ENCODE measurements at places on chromosomes 1 and 21.

DNA sequence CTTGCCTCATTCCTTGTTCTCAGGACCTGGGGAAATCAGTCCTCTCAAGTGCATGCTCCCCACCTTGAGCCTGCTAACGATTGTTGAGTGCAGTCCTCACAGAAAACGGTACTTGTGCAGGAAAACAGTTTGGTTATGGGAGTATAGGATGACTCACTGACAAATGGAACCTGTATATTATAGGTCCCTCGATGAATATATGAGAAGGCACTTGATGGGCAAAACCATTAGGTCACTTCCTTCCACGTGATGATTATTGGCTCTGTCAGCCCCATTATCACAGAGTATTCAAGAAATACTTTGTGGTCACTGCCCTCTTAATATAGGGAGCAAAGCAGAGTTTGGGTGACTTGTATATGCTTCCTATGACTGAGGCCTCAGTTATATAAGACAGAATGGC is 6.2 kb downstream of the CCDC17 start:
- DNase-seq: no peak

GRCh38 chr1:12327566-12327965 is 97.7 kb downstream of the VPS13D start:
- DNase-seq: no peak

DNA sequence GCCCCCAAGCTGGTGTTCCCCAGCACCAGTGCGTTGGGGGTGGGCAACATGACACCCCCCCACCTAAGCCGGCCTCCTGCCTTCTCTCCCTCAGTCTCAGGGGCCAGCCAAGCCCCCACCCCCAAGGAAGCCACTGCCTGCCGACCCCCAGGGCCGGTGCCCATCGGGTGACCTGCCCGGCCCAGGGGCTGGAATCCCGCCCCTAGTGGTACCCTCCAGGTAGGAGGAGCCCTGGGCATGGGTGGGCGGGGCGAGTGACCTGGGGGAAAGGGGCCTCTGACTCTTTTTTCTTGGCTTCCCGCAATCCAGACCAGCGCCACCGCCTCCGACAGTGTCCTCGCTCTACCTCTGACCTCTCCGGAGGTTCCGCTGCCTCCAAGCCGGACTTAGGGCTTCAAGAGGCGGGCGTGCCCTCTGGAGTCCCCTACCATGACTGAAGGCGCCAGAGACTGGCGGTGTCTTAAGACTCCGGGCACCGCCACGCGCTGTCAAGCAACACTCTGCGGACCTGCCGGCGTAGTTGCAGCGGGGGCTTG is 1.3 kb upstream of the EFNA4 start:
- no peak for DNase-seq

- DNase-seq: no peak
Observed at GRCh38 chr21:31041295-31042079, 3.2 kb upstream of the KRTAP19-8 start.

GRCh38 chr1:100671601-100672000 is 47.9 kb upstream of the VCAM1 start:
- no peak for DNase-seq

DNA sequence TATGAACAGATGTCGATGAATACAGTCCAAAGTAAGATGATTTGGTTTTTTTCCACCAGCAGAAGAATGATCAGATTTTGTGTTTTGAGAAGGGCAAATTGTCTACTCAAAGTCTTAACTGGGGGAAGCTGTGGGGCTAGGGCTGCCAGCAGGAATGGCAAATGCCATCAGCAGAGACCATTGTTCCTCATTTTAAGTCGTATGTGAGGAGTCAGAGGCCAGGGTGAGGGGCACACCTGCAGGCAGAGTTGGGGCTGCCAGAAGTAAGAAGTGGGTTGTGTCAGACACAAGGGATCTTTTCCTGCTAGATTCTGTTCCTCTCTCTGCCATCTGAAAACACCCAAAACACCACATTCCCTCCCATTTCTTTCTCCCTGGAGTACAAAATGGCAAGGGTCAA is 8.7 kb downstream of the PARK7 start:
- DNase-seq: no peak

DNA sequence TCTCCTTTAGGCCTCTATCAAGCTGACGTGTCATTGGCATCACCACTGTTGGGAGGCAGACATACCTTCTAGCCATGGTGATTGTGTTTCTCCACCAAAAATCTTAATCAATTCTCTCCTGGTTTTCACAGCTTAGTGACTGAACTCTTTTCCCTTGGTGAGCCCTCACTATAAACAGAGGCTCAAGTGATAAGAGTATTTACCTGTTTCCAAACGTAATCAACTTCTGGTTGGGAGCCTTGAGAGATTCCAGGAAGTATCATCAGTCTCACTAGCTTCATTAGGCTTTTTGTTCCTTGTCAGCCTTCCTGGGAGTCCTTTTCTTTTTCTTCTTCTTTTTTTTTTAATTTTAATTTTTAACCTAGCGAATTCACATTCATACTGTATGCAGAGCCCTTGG is 33.8 kb upstream of the KCNQ4 start:
- no peak for DNase-seq

GRCh38 chr1:54950369-54951163 is 29.9 kb upstream of the TMEM61 start:
- peak; percentile 52 for DNase-seq

DNA sequence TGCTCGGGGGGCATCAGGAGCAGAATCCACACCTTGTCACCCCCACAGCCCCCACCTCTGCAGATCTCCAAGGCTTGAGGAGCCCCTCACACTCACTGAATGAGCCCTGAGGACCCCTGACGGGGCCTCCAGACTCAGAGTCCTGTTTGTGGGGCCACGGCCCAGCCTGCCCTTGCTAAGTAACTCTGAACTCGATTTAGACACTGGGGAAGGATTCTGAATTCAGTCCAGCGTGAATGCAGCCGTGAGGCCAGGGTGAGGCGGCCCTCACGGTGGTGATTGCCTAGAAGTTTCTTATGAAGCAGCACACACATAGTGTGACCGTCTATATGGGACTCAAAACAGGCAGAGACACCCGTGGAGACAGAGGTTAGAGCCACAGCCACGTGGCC is 58.9 kb upstream of the ADARB1 start:
- DNase-seq: no peak

- DNase-seq: peak; percentile 55
Observed at GRCh38 chr1:174157157-174157806, 2.0 kb upstream of the RABGAP1L start.

GRCh38 chr21:40049031-40049930 is 182.0 kb downstream of the PCP4 start:
- no peak for DNase-seq

DNA sequence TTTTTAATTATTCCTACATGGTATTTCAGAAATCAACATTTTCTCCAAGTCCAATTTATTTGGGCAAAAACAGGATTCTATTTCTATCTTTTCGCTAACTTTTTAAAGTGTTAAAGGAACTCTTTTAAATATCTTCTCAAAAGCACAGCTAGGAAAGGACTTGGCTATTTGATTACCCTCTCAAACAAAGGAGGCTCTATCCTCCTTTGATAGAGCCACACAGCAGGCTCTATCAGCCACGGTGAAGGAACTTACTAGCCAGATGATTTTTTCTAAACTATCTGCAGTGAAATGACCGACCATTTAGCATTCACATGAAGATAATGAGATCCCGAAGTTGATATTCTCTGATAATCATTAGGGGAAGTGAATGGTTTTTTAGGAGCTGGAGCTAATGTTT is 9.1 kb downstream of the ANGPTL7 start:
- no peak for DNase-seq

DNA sequence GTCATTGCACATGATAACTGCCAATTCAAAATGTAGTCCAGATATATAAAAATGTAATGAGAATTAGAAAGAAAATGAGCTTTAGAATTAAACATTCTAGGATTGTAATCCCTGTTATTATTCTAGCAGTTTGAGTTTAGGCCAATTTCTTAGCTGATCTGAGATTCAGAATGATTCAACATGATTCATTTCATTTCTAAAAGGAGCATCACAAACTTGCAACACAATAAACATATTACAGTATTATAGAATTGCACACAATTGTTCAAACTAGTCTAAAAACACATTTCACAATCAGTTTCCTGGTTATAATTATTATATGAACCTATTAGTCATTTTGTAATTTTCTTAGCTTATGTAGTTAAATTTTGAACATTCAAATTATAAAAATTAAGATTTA is 43.3 kb upstream of the TSHB start:
- DNase-seq: no peak

GRCh38 chr1:56639211-56639610 is 5.9 kb upstream of the PRKAA2 start:
- no peak for DNase-seq

GRCh38 chr21:39153373-39153772 is 29.9 kb downstream of the PSMG1 start:
- no peak for DNase-seq

DNA sequence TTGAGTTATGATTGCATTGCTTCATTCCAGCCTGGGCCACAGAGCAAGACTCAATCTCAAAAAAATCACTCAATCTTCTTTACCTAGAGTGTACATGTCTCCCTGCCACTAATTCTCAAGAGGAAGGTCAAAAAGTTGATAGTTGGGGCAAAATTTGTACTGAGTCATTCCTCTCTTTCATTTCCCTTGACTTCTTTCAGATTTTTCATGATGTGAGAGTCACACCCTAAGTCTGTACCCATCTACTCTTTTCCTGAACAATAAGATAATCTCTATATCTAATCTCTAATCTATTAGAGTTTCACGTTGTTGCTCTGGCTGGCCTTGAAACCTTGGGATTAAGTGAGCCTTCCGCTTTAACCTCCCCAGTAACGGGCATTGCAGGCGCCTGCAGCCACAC is 1.1 kb upstream of the BRDT start:
- DNase-seq: peak; percentile 31

GRCh38 chr1:81731989-81732388 is 68.7 kb upstream of the ADGRL2 start:
- DNase-seq: no peak

- DNase-seq: peak; percentile 28
Observed at GRCh38 chr1:150362721-150363425, 1.1 kb upstream of the RPRD2 start.

DNA sequence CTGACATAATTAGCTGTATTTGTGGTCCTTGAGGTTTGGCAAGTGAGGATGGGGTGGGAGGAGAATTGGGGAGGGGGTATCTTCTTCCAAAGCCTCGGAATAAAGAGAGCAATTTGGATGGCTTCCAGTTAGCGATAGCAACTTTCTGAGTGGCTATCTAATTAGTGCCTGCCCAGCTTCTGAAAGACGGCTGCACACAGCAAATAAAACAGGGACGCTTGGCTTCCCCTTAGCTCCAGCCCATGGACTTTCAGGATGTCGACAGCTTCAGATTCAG is 31.1 kb downstream of the KLHDC7A start:
- no peak for DNase-seq

DNA sequence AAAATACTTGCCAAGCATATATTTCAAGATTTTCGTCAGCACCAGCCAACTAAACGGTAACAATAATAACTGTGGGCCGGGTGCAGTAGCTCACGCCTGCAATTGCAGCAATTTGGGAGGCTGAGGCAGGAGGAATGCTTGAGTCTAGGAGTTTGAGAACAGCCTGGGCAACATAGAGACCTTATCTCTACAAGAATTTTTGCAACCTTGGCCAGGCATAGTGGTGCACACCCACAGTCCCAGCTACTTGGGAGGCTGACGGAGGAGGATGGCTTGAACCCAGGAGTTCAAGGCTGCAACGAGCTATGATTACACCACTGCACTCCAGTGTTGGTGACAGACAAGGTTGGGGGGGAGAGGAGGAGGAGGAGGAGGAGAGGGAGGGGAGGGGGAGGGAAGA is 145.0 kb upstream of the TIAM1 start:
- DNase-seq: no peak

- no peak for DNase-seq
Observed at GRCh38 chr1:34696981-34697380, 57.9 kb upstream of the GJB5 start.

GRCh38 chr1:218488986-218489385 is 143.8 kb downstream of the TGFB2 start:
- DNase-seq: no peak

GRCh38 chr1:88736633-88737248 is 52.7 kb downstream of the PKN2 start:
- peak; percentile 6 for DNase-seq

- DNase-seq: no peak
Observed at GRCh38 chr1:13892198-13892597, 192.2 kb downstream of the PRDM2 start.

DNA sequence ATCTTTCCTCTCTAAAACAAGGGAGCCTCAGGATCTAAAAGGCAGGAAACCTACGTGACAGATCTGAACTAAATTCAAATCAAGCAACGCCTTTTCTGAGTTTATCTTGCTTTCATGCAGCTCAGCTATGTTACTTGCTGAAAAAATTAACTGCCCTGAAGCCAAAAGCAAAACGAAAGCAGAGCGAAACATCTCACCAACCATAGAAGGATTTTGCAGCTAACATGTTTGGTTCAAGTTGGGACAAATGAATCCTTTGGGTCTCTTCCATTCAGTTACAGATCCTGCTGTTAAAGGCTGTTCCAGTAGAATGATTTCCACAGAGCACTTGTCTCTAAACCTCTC is 482 bp downstream of the SLC2A5 start:
- no peak for DNase-seq

- DNase-seq: no peak
Observed at GRCh38 chr21:33824156-33824941, 91.3 kb downstream of the ATP5PO start.

GRCh38 chr1:85229574-85230097 is 28.8 kb upstream of the SYDE2 start:
- DNase-seq: no peak

DNA sequence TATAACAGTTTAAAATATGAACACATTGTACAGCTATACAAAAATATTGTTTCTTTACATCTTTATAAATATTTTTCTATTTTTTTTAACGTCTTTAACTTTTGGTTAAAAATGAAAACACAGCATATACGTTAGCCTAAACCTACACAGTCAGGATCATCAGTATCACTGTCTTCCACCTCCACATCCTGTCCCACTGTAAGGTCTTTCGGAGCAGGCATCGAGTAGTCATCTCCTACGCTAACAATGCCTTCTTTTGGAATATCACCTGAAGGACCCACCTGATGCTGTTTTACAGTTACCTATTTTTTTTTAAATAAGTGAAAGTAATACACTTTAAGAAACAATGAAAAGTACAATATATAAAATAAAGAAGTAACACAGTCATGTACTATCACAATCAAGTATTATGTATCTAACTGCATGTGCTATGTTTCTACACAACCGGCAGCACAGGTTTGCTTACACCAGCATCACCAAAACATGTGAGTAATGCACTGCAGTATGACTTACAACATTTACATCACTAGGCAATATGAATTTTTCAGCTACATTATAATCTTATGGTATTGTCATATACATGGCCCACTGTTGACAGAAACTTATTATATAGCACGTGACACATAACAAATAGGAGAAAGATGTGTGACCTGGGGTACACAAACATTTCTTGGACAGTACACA is 254.4 kb downstream of the AKT3 start:
- peak; percentile 61 for DNase-seq

DNA sequence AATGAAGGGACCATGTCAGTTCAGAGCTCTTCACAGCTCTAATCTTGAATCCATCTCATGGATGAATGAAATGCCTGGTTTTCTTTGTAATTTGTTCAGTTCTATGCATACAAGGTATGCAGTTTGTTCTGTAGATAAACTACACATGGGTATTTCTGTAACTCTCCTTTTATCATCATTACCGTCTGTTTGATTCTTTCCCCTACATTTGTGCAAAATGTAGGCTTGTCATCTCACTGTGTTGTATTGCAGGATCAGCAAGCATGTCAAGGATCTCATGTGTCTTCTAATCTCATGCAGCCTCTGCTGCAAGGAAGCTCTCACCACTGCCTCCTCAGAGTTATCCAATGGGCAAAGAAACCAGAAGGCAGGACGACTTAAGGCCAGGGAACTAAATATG is 79.3 kb downstream of the OLFML2B start:
- DNase-seq: no peak
